ENCODE measurements at places on chromosomes 3 and 15.

DNA sequence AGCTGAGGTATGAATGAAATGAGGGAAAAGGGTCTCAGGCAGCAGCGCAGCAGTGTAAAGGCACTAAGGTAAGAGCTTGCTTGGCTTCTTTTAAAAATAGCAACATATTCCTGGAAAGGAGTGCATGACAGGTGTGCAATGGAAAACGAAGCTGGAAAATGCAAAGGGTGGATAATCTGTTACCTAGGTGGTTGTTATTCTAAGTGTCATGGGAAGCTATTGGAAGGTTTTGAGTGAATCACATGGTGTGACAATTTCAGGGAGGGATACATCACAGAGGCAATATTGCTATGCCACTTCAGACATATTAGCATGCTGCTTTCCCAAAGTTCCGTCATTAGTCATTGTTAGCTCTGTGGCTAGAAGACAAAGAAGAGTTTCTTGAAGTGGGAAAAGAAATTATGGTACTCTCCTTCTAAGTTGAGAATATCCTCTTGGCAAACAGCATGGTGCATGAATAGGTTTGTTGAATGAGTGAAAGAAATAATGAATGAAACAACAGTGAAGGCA is 28.7 kb upstream of the TMEM45A start:
- no peak for DNase-seq

DNA sequence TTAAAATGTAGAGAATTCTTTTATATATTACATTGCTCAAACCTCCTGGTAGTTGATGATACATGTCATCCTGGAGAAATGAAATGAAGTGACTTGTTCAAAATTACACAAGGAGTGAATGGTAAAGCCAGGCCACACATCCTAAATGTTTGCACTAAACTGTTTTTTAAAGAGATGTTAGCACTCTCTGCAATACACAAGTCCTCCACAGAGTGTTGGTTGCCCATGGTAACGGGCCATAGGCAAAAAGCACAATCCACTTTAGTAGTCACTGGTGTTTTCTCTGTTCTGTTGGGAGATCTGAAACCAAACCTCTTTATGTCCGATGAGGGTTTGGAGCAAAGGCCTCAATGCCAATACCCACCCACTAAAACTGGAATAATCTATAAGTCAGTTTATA is 907.4 kb downstream of the NTRK3 start:
- DNase-seq: no peak

DNA sequence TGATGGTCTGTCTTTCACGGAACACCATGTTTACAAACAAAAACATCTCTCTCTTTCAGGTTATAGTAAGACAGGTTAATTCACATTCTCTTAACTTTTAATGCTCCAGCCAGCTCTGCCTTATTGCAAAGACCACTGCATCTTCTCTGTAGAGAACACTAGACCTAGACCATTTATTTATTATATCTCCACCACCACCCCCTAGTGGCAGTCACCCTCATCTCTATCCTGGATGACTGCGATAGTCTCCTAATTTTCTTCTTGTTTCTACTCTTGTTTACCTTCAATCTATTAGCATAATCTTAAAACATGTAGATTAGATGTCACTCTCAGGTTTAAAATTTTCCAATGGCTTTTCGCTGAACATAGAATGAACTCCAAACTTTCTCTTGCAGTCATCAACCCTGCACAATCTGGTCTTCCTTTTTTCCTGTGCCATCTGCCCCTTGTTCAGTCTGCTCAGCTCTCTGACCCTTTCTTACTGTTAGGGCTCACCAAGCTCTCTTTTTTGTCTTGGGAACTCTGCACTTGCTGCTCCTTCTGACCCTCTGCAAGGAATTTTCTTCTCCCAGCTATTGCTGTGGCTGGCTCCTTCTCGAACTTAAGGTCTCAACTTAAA is 155.6 kb downstream of the SQOR start:
- DNase-seq: no peak

DNA sequence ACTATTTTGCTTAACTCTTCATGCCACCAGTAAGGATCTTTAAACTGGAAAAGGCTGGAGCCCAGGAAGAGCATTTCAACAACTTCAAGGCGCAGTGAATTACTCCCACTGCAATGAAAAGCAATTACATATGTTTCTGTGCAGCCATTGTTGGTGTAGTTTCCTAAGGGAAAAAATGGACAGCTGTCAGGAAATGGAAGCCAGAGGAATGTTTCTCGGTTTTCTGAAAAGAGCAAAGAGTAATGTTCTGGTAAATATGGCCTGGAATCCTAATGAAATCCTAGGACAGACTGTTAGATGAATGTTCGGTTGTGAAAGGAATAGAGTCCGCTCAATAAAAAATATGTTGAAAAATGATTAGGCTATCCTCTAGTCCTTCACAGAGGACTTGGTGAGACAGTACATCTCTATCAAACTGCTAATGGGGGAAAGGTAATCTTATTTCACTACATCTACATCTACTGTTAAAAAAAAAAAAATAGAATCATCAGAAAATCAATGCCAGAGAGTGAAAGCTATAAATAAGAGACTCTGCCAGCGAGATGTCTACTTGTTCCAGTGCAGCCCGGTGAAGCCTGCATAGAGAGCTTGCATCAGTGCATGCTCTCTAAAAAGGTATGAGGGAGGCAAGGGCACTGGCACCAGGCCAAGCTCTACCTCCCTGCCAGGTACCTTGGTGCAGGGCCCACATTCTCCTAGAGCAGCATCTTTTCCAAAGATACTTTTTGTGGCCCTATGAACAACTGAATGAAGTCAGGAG is 68.2 kb upstream of the TJP1 start:
- no peak for DNase-seq

DNA sequence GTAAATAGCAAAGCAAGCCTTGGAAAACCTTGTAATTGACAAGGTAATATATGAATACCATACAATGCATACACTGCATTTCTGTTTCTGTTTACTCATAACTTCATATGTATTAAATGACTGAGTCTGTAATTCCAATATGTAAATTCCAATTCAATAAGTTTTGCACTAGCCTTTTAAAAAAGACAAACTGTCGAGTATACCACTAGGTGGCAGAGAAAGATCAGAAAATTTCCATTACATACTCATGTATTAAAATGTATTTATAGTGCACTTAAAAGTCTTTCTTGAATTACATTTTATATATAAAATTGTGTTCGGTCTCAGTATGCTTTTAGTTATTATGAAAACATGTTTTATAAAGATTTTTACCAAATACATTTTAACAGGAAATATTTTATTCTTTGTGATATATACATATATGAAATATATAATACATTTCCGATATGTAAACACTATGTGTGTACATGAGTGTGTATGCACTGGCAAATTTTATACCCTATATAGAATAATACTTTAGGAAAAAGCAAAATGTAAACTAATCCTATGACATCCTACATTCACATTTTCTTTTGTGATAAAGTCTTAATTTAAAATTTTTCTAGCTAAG is 216.8 kb downstream of the VGLL3 start:
- DNase-seq: no peak

GRCh38 chr3:173770011-173770410 is 372.5 kb downstream of the NLGN1 start:
- no peak for DNase-seq

DNA sequence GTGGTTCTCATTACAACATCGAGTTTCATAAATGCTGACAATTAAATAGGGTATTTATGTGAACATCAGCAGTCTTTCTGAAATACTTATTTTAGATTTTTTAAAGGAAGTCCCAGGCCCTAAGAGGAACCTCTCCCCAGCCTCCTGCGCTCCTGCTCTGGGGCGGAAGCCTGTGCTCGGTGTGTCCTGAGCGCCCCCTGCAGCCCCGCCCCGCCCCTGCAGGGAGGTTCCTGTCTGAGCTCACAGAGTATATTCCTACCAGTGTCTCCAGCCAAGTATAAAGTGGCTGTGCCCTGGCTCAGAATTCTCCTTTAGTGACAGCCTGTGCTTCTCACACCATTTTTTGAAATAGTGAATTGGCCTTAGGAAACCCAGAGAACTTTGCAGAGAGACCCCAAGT is 567.9 kb downstream of the GOLGA6L6 start:
- DNase-seq: no peak

DNA sequence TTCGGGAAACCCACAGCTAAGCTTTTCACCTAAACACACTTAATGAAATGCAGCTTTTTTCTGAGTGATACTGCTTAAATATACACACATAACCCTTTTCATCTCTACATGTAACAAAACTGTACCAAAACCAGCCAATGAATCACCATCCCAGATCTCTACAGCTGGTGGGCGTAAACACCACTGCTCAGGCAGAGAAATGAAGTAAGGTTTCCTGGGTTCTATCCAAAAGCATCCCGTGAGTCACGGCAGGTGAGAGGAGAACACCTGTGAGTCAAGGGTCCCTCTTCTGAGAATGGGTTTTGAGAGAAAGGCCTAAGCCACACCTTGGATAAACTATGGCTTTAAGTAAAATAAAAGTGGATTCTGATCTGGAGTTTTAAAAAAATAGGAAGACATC is 2.6 kb downstream of the CLDN1 start:
- DNase-seq: no peak

GRCh38 chr3:15268033-15268631 is 62.1 kb downstream of the CAPN7 start:
- DNase-seq: peak; percentile 85

DNA sequence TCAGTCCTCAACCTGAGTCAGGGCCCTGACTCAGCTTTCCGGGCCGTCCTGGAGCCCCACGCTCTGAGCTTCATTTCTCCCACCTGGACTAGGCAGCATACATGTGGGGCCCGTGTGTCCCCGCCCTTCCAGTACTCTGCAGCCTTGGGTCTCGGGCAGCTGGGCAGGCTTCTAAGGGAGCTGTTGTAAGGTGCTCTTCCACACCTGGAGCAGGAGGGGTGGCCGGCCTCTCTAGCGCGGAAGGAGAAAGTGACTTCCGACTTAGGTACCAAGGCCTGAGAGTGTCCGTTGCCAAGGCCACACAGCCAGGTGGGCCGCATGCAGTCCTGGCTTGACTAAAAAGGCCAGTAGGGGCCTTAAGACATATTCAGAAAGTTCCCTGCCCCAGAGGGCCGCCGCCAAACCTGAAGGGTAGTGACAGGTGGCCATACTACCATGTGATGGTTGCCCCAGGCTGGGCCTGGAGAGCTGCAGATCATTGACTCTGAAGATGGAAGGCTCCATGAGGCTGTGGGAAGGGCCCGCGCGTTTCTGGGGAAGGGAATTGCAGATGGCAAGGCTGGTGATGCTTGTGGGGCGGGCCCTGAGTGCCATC is 9.4 kb upstream of the SEMA3B start:
- no peak for DNase-seq

DNA sequence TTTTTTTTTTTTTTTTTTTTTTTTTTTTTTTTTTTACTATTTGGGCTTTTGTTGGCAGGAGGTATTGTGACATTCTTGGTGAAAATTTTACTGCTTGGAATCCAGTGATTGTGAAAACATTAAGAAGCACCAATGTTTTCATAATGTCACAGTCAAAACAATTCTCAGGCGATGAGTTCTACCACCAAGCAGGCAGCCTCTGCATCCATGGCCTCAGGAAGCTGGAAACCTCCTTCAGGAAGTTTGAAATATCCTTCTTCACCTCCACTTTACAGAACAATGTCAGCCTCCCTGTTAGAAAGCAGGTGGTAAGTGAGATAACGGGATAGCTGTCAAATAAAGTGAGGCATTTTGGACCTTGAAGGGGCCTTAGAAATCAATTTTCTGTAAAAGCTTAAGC is 98.3 kb downstream of the MEX3B start:
- DNase-seq: no peak

DNA sequence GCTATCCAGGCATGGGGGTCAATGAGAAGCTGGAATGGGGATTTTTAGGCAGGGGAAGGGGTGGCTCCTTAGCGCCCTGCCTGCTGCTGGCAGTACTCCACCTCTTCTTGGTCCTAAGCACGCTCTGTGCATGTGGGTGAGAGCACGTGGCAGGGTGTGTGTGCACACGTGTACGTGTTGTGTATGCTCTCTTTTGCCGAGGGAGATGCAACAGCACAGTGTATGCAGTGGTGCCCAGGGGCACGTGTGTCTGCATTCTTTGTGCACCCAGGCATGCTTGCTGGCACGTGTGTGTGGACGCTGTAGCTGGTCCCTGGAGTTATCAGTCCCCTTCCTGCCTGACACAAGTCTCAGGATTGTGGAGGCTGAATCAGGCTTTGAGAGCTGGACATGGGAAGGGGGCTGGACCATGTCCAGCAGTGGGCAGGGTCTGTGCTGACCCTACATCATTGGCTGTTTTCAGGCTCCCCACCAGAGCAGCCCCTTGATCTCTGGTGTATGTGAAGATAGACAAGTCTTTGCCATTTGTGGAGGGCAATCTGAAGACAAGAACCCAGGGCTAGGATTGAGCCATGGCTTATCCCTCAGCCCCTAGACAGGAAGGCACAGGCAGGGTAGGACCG is 1.9 kb upstream of the CAMKV start:
- no peak for DNase-seq

GRCh38 chr3:163523375-163523774 is 1554.9 kb downstream of the SI start:
- DNase-seq: no peak

DNA sequence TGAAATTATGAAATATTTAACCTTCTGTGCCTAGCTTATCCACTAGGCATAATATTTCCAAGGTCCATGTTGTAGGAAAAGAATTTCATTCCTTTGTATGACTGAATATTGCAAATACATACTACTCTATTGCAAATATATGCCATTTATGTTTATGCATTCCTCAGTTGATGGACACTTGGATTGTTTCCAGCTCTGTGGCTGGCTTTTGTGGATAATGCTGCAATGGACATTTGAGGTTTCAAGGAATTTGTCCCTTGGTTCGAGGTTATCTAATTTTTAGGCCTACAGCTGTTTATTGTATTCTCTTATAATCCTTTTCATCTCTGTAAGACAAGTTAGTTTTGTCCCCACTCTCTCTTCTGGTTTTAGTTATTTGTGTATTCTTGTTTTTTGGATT is 7.7 kb upstream of the AADACL2 start:
- DNase-seq: no peak

DNA sequence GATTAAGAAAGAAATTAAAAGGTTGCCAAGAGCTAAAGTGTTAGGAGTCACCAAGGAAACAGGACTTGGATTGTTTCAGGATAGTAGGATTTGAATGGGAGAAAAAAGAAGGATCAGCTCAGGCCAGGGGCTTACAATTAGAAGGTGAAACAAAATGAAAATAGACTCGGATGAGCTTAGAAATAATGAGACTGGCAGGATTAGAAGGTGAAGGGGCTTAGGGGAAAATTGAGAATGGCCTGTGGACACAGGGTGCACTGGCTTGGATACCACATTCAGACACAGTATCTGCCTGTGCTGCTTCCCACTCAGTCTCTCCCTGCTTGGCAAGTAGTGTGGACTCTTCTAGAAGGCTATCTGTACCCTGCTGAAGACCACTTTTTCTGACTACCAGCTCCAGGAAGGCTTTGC is 206.1 kb upstream of the ATP10A start:
- no peak for DNase-seq

- DNase-seq: peak; percentile 19
Observed at GRCh38 chr3:108835101-108835500, 12.5 kb downstream of the TRAT1 start.

- no peak for DNase-seq
Observed at GRCh38 chr15:89023311-89023961, 64.8 kb upstream of the ABHD2 start.

DNA sequence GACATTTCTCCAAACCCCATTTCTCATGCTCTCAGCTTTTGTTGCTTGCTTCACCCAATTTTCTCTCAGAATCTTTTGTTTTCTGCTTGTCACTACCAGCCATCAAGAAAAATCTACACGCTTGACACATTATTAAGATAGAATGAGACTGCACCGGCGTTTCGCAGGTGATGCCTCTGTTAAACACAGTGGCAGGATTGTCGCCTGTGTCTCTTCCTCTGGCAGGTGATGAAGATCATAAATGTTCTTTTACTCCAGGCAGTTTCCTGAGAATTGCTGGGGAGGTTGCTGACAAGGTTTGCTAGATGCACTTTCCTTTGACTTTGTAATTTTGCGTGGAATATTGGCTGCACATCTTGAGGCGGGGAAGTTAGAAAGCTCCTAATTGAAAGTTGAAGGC is 75.4 kb downstream of the IL1RAP start:
- DNase-seq: no peak

Data from activated CD4-positive, alpha-beta T cell treated with anti-CD3 and anti-CD28 coated beads, Interleukin-2, amount 50 U/mL, for 1 hour (primary cell).